ENCODE measurements at places on chromosomes 16 and 17.

- DNase-seq = no peak
Observed at GRCh38 chr17:40480501-40481003, 20.9 kb downstream of the TNS4 start.

- no peak for DNase-seq
Observed at GRCh38 chr16:73313950-73314349, 266.0 kb upstream of the ZFHX3 start.

- DNase-seq = no peak
Observed at GRCh38 chr17:82892899-82893565, 53.2 kb upstream of the ZNF750 start.

- no peak for DNase-seq
Observed at GRCh38 chr16:2250652-2251295, 613 bp downstream of the ECI1 start.

DNA sequence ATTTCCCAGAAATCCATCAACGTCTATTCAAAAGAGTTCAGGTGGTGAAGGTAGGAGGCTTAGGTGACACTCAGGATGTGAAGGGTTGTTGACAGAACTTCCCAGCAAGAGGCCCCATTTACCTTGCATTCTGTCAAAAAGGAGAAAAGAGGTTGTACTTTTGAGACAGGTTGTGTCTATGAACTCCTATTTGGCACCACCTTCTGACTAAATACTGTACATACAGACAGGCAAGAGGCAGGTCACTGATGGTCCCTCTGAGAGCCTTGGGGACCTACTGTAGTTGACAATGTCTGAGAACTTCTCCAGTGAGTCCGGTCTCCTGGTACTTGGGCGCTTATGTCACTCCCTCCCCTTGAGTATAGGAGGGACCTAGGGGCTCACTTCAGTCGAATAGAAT lies 479.3 kb upstream of the ZFHX3 start:
- no peak for DNase-seq

DNA sequence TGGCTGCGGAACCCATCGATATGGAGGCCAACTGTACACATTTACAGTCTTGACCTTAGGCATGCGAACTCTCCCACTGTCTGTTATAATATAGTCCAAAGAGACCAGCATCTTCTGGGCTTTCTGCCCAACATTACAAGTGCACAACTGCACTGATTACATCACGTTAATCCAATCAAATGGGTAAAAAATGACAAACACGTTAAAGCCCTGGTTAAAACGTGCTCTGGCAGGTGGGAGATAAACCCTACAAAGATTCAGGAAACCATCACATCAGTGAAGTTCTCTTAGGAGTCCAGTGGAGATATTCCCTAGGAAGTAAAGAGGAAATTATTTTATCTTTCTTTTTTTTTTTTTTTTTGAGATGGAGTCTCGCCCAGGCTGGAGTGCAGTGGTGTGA lies 23.7 kb upstream of the XYLT2 start:
- no peak for DNase-seq

GRCh38 chr17:82088838-82089722 lies 9.0 kb downstream of the FASN start:
- DNase-seq = no peak

DNA sequence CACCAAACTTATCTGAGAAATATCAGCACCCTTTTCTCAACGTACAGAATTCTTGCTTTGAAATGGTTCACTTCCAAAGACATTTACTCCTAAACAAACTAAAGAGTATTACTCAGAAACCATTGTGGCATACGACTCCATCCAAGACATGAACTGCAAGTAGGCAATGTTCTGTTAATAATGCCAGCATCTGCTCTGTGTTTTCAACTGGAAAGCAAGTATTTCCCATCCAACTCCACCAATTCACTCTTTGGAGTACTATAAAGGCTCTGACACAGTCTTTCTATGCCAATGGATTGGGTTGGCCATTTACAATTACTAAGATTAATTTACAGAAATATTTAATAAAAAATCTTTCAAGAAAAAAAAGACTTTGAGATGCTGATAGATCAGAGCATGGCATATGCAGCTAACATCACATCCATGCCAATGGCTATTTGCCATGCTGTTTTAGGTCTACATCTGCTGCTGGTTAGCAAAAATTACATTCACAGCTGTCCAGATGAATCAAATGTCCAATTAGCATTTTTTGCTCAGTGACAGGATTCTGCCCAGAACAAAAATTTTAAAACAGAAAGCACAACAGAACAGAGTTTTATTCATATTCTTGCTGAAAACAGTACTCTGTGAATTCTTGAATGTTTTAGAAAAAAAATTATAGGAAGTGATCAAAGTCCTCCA lies 65.9 kb upstream of the HLF start:
- no peak for DNase-seq

GRCh38 chr16:78720416-78720815 lies 621.0 kb downstream of the WWOX start:
- DNase-seq = no peak

DNA sequence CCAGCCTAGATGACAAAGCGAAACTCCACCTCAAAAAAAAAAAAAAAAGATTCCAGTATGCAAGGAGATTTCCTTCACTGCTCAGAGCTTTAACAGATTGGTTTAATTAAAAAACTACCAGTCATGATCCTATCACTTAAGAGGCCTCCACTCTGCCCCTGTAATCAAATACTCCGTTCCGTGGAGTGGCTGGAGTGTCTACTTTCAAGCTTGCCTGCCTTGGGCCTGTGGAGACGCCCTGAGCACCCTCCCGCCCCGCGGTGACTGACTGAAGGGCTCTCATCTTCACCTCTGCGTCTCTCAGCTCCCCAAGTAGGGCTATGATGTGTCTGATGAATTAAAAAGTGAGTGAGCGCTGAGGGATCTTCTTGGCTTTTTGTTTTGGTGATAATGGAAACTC lies 25.3 kb upstream of the TRPV3 start:
- no peak for DNase-seq

DNA sequence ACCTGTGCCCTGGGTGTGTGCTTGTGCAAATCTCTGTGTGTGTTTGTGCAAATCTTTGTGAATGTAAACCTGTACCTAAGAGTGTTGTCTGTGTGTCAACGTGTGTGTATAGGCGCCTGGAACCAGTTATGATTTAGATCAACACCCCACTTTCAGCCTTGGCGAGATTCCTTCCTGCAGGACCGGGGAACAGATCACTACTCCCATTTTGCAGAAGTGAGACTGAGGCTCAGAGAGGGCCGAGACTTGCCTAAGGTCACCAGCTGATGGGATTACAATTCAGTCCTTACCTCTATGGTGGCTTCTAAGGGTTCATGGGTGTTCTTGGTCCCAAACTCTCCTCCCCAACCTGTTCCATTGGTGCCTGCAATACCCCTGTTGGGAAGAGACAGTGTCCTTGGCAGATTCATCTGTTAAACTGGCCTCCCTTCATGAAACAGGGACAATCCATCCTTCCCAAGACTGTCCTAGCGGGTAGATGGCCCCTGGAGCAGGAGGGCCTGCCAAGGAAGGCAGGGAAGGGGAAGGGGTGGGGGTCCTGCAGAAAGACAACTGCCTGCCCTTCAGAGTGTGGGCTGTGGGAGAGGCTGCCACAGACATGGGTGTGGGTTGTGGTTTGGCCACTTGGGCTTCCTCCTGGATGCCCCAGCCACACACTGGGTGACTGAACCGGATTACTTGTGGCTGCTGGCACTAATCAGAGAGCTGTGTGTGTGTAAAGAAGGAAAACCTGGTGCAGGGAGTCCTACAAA lies 6.9 kb upstream of the MAPK7 start:
- no peak for DNase-seq

- DNase-seq = no peak
Observed at GRCh38 chr16:87725596-87726235, 40.1 kb downstream of the KLHDC4 start.

- DNase-seq = no peak
Observed at GRCh38 chr16:4909825-4910224, 27.1 kb downstream of the PPL start.

GRCh38 chr16:680625-680945 lies 375 bp downstream of the STUB1 start:
- DNase-seq = no peak

DNA sequence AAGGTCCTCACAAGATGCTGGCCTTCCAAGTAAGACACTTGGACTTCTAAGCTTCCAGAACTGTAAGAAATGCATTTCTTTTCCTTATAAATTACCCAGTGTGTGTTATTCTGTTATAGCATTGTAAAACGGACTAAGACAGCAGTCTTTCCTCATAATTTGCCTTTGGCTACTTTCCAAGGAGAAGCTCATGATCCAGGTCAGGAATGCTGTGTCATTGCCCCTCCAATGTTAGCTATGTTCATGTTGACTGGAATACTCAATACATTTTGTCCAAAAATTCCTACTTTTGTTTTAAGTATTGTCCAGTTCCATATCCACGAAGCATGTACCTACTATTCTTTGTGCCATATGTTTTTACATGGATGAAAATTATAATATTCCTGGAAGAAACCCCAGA lies 234.6 kb downstream of the HS3ST3A1 start:
- no peak for DNase-seq

DNA sequence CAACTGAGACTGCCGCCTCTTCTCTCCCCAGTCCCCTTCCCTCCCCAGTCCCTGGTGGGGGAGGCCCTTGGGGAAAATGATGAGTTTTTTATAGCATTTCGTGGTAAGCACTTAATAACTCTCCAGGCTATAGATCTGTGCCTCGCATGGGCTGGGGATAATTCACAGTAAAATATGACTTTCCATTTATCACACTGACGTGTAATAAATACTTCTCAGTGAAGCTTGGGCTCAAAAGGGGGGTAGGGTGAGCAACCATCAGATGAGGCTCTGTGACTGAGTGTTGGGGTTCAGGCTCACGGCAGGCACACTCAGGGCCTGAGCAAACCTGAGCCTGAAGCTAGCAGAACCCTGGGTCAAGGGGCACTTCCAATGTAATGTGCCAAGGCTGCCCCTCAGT lies 101.6 kb downstream of the CCT6B start:
- no peak for DNase-seq

DNA sequence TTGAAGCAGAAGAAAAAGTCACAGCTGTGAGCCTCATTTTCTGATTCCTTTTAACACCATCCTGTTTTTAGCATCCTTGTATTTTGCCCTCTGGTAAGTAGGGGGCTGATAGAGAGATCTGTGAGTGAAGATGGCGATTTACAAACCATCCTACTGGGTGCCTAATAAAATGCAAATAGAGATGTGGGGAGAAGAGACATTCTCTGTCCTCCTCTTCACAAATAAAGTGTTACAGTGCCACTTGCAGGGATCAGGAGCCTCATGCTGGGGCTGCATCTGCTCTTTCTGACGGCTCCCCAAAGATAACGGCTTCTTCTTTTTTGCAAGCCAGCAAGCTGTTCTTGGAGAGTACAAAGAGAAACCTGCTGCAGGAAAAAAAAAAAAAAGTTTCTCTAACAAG lies 418.6 kb downstream of the TOX3 start:
- DNase-seq = no peak

DNA sequence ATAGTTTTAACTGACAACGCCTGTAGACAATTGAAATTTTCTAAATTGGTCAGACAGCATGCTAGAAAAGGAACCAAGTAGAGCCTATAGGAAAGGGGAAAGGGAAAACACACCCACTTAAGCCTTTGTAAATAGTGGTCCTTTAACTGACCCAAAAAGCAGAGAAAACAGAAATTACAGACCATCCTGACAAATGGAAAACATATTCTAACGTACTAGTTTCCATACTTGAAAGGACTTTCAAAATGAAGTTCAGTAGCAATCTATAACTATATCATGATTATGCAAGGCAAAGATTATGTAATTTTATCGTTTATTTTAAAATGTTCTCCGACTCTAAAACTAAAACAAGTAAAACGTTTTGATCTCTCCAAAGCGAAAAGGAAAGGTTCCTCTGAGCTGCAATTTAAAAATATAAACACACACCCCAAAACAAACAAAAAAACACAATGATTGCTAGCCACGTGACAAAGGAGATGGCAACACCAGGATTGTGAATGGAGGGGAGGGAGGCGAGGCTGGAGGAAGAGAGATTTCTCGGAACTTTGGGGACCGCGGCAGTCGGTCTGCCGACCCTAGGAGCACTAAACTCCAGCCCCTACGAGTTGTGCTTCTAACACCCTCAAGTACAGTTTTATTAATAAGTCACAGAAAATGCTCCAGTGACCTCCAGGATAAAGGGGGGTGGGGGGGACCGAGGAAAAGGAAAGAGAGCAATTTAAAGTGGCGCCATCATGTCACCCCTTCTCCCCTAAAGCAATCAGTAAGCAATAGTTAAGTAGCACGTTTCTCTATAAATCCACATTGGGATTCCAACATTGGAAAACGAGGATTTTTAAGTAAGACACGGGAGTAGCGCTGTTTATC lies 1.7 kb downstream of the KANSL1 start:
- no peak for DNase-seq

DNA sequence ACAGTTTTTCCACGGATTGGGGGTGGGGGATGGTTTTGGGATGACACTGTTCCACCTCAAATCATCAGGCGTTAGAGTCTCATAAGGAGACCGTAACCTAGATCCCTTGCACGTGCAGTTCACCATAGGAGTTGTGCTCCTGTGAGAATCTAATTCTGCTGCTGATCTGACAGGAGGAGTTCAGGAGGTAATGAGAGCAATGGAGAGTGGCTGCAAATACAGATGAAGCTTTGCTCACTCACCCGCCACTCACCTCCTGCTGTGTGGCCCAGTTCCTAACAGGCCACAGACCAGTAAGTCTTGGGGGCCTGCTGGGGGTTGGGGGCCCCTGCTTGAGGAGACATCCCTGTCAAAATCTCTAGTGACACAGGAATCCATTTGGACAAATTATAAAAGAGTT lies 29.8 kb downstream of the SLC39A11 start:
- DNase-seq = no peak

GRCh38 chr16:55078699-55079410 lies 148.2 kb downstream of the IRX5 start:
- DNase-seq = no peak

DNA sequence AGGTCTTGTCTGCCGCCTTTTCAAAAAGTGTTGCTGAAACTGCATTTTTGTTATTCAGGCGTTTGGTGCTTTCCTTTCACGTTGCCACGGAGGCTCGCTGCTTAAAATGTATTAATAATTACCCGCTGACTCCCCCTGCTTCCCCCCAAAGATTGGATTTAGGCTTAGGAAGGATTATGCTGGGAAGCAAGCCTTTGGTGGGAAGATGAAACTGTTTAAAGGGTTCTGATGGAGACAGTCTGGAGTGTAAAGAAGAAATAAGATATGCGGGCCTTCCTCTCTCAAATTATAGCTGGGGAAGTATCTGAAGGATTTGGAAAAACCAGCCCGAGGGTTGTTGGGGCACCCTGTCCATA lies 1.1 kb downstream of the KSR1 start:
- no peak for DNase-seq

DNA sequence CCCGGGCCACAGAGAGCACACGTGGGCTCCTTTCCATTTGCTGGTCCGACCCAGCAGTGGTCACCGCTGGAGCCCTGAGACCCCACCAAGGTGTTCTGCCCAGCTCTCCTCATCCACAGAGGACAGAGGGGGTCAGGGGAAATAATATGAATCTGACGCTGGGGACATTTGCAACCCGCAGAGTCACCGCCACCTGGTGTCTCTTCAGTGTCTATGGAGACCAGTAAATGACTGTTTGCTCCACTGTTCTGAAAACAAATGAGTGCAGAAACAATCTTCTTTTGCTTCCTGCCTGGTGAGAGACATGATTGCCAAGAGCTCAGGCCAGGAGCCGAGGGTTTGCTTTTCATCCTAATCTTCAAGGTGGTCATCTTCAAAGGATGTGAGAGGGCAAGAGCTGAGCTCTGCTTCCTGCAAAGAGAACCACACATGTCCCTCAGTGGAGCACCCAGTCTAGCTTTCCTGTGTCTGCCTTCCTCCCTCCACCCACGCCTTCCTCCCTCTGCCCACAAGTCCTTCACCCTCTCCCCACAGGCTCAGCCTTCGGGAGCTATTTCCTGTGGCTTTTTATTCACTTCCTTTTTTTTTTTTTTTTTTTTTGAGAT lies 14.7 kb upstream of the KLHDC4 start:
- no peak for DNase-seq

- DNase-seq = no peak
Observed at GRCh38 chr17:77444984-77445759, 304.4 kb downstream of the SEC14L1 start.
